ENCODE measurements at places on chromosomes 12 and 14. TPM values are rescaled to one million over a fixed set of nuclear protein-coding genes. Genes with fewer than 3 reads are reported as not detected.

EAPP gene
- 34.2 TPM for total RNA-seq

TCL1B gene
- total RNA-seq = not detected

RD3L gene
- not detected for total RNA-seq

RNASE3 gene
- not detected for total RNA-seq

HOXC11 gene
- total RNA-seq = 0.53 TPM

RERG gene
- 0.20 TPM for total RNA-seq

NUMB gene
- 40.4 TPM for total RNA-seq

MTRFR gene
- total RNA-seq = 17.4 TPM

KLRK1 gene
- not detected for total RNA-seq

BDKRB1 gene
- total RNA-seq = 0.38 TPM

NEMF gene
- 37.2 TPM for total RNA-seq

SMOC1 gene
- 16.4 TPM for total RNA-seq

RNFT2 gene
- total RNA-seq = 2.1 TPM

ITGB7 gene
- total RNA-seq = 0.63 TPM

CHD8 gene
- 40.3 TPM for total RNA-seq

RAB35 gene
- 78.4 TPM for total RNA-seq

CLECL1 gene
- total RNA-seq = not detected

CEBPE gene
- total RNA-seq = not detected

Data from A549 treated with GW870086 at 1 μM for 4 hours (cell line).